Mesangial cell (primary cell): ENCODE measurements at places on chromosomes 6 and 20. TPM values are rescaled to one million over a fixed set of nuclear protein-coding genes. Genes with fewer than 3 reads are reported as not detected.

The GCM1 gene
- total RNA-seq, result not detected in 2 replicates

The SERINC1 gene
- 53.1 and 86.8 TPM in 2 replicates for total RNA-seq

The WFDC12 gene
- total RNA-seq, result not detected in 2 replicates

The PPP1R16B gene
- total RNA-seq, result under 0.01 TPM in 1 of 2 replicates, not detected in the other

The SRXN1 gene
- 26.9 and 36.2 TPM in 2 replicates for total RNA-seq

The PSMF1 gene
- 73.0 and 147 TPM in 2 replicates for total RNA-seq

The PEDS1 gene
- total RNA-seq, result 55.8 and 58.0 TPM in 2 replicates

The HLA-DMB gene
- 0.65 and 2.5 TPM in 2 replicates for total RNA-seq

The HLA-DOA gene
- under 0.01 TPM in 1 of 2 replicates, not detected in the other for total RNA-seq

The SLC17A1 gene
- total RNA-seq, result 0.25 TPM in 1 of 2 replicates, not detected in the other

The MAFB gene
- total RNA-seq, result 0.33 and 1.1 TPM in 2 replicates

The RGL2 gene
- total RNA-seq, result 27.1 and 50.1 TPM in 2 replicates

The CTSA gene
- 70.9 and 232 TPM in 2 replicates for total RNA-seq

The CRIP3 gene
- not detected in 2 replicates for total RNA-seq

The XKR7 gene
- total RNA-seq, result not detected in 2 replicates

The FAM110A gene
- 5.8 and 10.9 TPM in 2 replicates for total RNA-seq

The GSTA2 gene
- total RNA-seq, result not detected in 2 replicates
